ENCODE measurements at places on chromosomes 2 and 18.

- no peak for DNase-seq
These were observed 128.2 kb upstream of the ID2 start for GRCh38 chr2:8553643-8554042.

DNA sequence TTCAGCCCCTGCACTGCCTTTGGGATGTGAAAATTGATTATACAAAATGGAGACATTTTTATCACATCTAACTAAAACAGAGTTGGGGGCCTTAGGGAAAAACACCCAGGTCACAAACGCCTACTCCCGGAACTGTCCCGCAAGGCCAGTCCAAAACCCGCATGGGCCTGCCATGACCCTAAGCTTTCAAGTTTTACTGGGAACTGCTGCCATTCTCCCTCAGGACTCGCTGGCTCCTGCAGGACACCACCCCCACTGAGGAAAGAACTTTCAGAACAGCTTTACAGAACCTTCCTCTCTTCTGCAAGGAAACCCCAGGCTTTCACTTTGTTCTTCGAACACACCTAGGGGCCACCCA is 320.4 kb upstream of the HS6ST1 start:
- DNase-seq: no peak

- no peak for DNase-seq
These were observed 826.9 kb upstream of the PIK3C3 start for GRCh38 chr18:41128126-41128525.

- no peak for DNase-seq
These were observed 231.1 kb downstream of the SETBP1 start for GRCh38 chr18:44911773-44912172.

DNA sequence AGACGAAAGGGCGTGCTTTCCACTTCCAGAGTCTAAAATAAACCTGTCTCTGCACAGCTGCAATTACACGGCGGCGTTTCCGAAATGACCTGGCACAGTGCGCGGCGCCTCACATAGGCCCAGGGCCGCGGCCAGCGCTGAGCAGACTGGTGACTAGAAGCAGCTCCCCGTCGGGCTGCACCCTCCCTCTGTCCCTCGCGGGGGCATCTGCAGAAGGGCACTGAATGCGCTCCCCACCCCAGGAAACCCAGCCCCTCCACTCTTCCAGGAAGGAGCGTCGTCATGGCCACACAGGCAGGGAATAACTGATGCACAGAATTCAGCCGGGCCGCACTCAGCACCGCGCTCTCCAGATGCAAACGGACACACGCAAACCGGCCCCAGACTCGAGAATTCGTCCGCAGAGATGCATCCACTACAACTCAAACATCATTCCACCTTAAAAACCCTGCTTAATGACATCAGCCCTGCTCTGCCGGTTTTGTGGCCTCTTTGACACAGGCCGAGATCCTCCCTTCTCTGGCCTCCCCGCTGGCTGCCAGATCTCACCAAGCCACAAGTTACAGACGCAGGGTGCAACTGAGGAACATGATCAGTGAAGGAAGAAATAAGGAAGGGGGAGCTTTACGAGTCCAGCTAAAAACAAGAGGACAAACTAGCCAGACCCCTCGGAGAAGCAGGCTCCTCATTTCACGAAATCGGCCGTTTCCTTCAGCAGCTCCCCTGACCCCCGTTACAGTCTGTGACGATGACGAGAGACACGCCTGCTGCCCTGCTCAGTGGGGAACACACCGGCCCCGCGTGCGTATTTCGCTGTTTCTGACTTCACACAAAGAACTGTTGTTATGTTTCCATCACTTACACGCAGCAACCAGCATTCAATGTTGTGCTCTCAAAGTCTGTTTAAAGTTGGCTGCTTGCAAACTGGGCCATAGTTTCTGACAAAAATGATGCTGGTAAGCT is 40.2 kb downstream of the MBP start:
- no peak for DNase-seq

- DNase-seq: no peak
These were observed 131.0 kb upstream of the CTDP1 start for GRCh38 chr18:79548621-79548985.

GRCh38 chr18:61335684-61336555 is 2.7 kb downstream of the CDH20 start:
- DNase-seq: no peak

GRCh38 chr2:149743842-149744448 is 156.4 kb upstream of the MMADHC start:
- DNase-seq: no peak

DNA sequence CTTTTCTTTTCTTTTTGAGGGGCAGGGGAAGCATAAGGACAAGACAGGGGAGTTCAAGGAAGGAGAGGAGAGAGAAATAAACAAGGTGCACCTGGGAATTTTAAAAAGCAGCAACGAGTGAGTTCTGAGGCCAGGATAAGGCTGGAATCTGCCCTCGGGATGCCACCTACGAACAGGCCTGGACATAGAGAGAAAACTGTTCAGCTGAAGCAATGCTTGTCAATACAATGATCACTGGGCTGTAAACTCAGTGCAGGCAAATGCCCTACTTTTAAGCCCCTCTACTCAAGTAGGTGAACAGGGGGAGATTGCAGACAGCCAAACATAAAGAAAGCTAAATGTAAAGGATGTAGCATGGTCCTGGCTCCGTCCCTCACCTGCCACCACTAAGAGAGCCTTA is 330.5 kb downstream of the ETAA1 start:
- DNase-seq: no peak

DNA sequence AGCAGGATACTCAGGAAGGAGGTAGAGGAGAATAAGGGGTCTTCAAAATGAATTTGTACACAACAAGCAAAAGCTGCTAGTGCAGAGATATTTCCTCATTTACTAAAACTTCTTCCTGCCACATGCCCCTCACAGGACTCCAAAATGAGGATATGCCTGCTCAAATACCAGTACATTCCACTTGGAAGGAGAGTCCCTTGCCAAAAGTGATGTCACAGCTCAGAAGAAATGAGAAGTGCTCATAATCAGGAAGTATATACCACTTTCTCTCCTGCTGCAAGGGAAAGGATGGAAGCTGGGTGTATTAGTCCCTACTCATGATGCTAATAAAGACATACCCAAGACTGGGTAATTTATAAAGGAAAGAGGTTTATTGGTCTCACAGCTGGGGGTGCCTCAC is 87.7 kb upstream of the FSHR start:
- no peak for DNase-seq

DNA sequence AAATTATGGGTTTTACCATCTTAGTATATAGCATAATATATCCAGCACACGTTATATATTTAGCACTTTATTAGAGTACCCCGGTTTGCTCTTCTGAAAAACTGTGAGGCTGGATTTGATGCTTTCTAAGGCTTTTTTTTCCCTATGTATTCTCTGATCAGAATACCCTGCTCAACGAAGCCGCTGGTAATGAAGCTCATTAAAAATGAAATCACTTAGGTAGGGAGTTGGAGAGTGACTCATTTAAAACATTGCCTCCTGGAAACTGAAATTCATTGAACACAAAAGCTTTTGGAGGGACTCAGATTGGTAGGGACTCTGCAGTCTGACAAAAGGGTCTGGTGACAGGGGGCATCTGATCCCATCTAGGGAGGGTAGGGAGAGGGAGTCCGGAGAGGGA is 365.4 kb upstream of the MEX3C start:
- DNase-seq: no peak

DNA sequence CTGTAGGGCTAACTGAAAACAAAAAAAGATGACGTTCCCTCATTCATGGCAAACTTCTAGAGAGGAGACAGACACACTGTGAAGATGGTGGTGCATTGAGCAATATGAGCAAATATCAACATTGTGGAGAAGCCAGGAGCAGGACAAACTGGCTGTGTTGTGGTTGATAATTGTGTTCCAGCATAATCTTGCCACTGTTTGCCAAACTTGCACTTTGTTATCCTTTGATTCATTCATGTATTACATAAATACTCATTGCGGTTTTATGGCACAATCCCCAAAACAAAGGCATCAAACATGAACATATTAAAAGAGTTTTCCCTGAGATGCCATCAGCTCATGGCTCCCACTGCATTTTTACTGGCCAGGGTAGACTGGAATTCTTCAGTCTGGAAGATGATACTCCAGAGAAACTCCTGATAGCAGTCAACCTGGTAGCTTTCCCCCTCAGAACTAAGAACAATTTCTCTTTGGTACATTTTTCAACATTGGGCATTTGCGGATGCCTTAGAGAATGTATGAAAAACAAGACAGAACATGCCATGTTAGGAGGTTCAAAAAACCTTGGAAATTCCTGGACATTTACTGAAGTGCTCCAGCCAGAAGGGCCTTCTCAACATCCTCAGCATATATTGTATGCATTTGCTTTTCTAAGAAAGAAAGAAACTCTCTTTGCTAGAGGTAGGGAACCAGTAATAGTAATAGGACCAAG is 487.4 kb upstream of the CELF4 start:
- DNase-seq: no peak

GRCh38 chr2:68889500-68889899 is 18.3 kb upstream of the BMP10 start:
- DNase-seq: no peak

- no peak for DNase-seq
These were observed 3.9 kb upstream of the TTC39C start for GRCh38 chr18:24010673-24011072.

DNA sequence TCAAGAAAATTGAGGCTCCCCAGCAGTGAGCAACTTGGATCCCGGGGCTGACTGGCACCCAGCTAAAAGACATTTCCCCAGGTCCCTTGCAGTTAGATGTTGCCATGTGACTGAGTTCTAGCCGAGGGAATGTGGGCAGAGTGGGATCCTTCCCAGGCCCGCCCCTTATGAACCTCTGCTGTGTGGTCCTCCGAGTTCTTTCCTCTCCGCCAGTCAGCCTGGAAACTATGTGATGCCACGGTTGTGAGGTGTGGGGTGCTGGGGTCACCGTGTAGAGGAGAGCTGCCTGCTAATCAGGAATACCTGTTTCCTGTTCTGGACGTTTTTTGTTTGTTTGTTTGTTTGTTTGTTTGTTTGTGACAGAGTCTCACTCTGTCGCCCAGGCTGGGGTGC is 45.5 kb downstream of the TMEM37 start:
- no peak for DNase-seq

DNA sequence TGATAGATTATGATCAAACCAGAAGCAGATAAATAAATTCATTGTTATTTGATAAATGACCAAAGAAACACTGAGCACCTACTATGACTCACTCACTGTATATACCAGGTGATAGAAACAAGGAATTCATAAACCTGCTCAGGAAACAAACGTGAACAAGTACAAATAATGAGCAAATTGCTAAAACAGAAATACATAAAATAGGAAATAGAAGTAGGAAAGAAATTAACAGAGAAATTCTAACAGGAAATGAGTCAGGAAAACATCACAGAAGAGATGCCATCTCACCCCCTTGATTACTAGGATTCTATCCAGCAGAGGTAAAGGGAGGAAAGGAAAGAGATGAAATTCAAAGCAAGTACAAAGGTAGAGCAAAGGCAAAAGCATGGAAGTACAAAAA is 31.3 kb downstream of the EXOC6B start:
- no peak for DNase-seq

DNA sequence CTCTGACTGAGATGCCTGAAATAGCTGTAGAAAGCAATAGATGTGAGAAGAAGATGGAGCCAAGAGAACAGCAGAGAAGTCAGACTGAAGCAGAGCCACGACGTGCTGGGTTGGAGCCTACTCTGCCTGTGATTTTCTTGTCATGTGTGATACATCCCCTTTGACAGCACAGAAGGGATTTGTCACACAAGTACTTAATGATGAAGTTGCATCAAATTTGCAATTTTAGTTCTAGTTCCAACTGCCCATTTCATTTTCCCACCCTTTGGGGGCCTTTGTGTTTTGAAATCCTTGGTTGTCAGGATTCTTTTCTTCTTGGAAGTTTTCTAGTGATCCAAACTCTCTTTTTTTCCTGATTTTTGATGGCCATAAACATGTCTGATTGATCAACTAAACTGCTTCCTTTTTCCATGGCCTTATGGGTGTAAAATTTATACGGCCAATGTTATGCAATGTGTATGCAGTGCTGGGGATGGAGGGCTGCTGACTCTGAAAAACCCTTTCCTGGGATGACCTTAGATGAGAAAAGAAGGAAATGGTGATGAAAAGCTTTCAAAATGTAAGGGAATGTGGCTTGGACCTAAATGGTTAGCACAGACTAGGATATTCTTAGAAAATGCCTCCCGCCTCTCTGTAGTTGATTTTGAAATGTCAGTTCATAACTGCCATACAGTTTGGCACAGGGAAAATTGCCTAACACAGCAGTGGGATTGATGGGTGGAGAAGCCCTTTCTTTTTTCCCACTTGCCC is 9.6 kb upstream of the B3GNT2 start:
- no peak for DNase-seq

DNA sequence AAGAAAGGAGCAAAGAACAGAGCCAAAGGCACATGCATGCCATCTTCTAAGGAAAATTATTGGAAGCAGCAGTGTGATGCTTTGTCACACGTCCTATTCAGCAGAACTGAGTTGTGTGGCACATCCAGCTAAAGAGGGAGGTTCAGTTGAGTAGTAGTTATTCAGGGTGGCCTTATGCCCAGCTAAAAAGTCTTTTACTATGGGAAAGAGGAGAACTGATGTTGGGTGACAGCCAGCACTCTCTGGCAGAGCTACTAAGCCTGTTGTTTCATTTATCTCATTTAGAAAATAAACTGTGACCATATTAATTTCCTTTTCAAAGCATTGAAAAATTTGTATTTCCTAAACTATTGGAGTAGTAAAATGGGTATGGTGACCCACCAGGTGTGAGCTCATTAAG is 18.5 kb downstream of the ITGA6 start:
- DNase-seq: no peak

- no peak for DNase-seq
These were observed 49.5 kb downstream of the NDUFA10 start for GRCh38 chr2:239975665-239976064.

GRCh38 chr18:44899832-44900231 is 219.1 kb downstream of the SETBP1 start:
- DNase-seq: no peak

GRCh38 chr2:29164091-29164846 is 49.1 kb downstream of the CLIP4 start:
- no peak for DNase-seq

Data from NCI-H1436 (cell line).